ENCODE measurements at places on chromosomes 12 and 14.

GRCh38 chr12:16573398-16574077 lies 32.4 kb downstream of the LMO3 start:
- DNase-seq: no peak

DNA sequence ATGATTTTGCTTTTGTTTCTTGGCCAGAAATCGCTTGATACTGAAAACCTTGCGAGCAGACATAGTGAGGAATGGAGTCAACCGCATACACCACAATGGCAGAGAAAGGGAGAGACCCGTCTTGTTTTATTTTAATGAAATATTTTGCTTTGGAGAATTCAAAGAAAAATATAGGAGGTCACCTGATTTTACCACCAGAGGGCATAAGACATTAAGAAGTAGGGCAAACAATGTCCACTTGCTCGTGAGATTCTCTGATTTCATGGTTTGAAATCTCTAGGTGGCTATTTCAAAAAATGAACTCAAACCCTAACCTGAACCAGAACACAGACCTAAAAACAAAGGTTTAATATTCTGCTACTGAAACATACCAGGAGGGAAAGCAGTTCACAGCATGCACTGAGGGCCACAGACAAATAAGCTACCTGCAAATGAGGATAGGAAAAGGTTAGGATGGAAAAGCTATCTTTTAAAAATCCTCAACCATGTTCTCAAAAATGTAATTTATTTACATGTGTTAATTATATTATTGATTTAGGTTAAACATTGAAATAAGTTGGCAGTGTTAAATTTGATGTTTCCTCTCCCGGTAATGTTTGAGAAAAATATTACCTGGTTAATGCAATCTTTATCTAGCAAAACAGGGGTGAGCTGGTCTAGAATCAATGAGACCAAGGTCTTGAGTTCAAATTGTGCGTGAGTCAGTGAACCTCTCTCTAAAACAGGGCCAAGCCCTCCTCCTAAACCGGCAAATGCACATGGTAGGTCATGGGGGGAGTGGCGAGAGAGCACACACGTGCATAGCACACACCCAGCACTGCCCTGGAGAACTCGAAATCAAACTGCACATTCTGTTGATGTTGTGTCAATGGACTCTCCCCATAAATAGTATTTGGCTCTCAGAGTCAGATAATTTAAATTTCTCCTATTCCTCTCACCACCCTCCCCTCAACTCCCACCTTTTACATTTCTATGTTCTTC lies 12.5 kb downstream of the IFNG-AS1 start:
- DNase-seq: no peak

GRCh38 chr12:75086091-75087038 lies 123.3 kb downstream of the KCNC2 start:
- no peak for DNase-seq

DNA sequence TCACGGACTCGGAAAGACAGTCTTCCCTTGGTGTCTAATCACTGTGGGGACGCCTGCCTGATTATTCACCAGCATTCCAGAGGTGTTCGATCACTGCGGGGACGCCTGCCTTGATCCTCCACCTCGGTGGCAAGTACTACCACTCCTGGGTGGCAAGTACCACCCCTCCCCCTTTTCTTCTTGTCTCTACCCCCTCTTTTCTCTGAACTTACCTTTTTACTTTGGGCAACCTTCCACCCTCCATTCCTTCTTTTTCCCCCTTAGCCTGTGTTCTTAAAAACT lies 12.0 kb upstream of the LGMN start:
- DNase-seq: no peak

GRCh38 chr14:74425525-74426201 lies 347 bp downstream of the SYNDIG1L start:
- DNase-seq: no peak

GRCh38 chr12:130957304-130957621 lies 3.6 kb downstream of the ADGRD1 start:
- no peak for DNase-seq

GRCh38 chr12:131218026-131218922 lies 264.6 kb downstream of the ADGRD1 start:
- no peak for DNase-seq

DNA sequence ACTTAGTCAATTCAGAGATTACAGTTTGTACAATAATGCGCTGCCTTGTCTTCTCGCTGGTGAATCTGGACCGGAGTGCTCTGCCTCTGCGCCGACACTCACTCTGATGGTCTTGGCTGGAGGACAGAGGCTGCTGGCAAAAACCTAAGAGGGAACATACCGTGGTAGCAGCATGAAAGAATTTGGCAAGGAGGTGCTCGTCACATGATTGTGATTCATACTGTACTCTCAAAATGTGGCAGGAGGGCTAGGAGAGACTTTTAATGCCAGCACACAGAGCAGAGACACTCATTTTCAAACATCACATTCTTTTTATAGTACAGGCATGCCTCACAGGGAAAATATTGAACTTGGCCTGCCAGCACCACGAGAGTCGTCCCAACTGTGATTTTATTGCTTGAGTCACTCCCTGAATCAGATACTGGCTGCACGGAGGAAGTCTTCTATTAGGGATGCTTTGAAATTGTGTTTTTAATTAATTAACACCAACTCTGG lies 67.8 kb downstream of the HMGA2 start:
- DNase-seq: no peak

GRCh38 chr14:23664207-23664885 lies 28.2 kb downstream of the DHRS2 start:
- no peak for DNase-seq

DNA sequence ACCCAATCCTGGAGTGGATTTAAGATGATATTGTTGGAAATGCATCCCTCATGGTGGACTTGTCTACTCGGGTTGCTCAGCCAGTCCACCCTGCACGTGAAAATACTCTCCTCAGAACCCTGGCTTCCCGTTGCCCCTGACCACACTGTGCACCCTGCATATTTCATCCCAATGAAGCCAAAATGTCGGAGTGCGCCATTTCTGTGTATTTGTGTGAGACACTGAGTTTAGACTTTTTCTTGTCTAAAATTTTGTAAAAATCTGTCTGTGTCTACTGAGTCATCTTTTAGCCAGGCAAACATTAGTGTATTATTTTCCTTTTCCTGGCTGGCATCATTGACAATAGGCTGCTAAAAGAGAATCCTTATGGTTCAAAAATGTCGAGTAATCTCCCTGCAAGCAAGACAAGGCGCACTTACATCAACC lies 485 bp upstream of the PNMA1 start:
- no peak for DNase-seq

GRCh38 chr14:26128931-26129671 lies 468.7 kb downstream of the NOVA1 start:
- no peak for DNase-seq

GRCh38 chr14:96635850-96636249 lies 133.7 kb downstream of the PAPOLA start:
- no peak for DNase-seq

GRCh38 chr12:48857278-48857994 lies 5.5 kb upstream of the DDX23 start:
- DNase-seq: no peak

GRCh38 chr14:64438181-64438841 lies 27.0 kb upstream of the AKAP5 start:
- DNase-seq: no peak

DNA sequence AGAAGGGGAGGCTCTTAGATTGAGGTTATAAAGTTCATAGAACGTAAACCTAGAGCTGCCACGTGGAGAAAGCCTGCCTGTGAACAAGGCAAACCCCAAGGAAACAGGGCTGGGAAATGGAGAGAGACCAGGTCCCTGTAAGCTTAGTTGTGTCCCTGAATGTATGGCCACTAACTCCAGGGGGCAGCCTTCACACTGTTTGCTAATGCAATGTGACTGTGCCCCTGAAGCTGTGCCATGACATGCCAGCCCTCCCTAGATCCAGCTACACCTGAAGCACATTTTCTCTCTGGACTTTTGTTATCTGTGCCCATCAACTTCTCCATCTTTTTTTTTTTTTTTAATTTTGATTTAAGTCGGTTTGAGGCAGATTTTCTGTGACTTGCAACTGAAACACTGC lies 60.6 kb upstream of the TMCC3 start:
- no peak for DNase-seq

DNA sequence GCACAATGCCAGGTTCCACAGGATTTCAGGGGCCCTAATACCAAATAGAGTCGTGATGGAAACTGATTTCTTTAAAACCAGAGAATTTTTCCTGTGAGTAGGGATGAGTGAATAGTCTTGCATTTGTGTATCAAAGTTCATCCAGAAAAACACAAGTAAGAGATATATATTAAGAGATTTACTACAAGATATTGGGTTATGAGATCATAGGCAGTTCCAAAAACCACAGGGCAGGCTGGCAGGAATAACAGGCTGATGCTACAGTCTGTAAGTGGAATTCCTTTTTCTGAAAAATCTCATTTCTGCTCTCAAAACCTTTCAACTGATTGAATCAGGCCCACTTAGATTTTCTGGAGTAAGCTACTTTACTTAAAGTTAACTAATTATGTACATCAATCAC lies 1756.2 kb upstream of the SEL1L start:
- no peak for DNase-seq

DNA sequence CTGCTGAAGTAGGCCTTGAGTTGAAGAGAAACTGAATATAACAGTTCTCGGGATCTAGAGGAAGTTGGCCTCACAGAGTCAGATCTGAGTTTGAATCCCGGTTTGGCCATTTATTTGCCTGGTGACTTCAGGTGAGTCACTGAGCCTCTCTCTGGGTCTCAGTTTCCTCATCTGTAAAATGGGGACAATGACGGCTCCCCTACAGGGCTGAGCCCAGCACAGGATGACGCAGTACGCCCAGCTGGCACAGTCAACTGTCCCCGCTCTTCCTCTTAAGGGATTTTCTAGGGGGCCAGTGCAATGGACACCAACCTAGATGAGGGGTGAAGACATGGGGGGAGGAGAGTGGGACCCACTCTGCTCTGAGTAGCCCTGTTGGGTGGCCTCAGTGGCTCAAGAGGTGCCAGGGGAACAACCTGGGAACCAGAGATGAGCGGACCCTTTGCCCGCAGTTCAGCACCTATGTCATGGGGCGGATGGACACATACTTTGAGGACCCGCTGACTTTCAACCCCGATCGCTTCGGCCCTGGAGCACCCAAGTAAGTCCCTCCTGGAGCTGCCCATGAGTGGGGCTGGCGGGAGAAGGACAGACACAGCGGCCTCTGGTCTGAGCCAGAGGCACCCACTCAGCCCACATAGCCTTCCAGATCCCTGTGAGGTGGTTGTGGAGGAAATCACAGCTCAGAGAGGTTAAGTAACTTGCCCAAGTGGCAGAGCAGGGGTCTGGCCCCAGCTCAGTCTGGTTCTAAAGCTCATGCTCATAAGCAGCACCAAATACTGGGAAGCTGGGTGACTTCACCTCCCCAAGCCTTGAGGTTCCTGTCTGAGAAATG lies 41.1 kb downstream of the CYP46A1 start:
- DNase-seq: no peak

DNA sequence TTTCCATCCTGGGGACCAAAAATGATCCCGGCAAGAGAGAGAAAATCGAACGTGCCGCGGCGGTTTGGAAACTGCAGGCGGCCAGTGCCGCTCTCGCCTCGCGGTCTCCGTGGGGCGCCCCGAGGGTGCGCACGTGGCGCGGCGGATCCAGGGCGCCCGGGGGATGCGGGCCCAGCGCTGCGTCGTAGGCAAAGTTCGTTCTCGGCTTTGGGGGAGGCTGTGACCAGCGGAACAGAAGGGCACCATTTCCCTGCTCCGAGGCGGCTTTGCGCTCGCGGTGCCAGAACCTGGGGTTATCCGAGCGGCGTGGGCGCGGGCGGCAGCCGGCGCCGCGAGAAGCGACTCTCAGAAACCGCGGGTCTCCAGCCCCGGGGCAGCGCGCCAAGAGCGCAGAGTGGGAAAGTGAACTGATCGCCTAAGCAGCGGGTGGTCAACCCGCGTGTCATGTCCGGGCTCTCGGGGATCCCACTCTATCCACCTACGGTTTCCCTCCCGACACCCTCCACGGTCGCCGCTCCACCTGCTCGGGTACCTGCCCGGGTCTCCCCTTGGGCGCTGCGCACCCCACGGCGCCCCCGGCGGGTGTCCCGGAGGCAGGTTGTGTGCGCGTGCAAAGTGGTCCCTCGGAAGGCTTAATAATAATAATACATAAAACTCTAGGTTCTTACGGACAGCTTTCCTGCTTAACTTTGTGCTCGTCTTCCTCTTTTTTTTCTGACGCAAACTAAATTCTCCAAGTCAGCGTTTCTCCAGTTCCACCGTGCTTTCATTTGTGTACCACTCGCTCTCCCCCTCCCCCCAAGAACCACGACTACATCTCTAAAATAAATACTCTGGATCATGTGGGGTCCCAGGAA lies 1.2 kb downstream of the ESRRB start:
- no peak for DNase-seq

DNA sequence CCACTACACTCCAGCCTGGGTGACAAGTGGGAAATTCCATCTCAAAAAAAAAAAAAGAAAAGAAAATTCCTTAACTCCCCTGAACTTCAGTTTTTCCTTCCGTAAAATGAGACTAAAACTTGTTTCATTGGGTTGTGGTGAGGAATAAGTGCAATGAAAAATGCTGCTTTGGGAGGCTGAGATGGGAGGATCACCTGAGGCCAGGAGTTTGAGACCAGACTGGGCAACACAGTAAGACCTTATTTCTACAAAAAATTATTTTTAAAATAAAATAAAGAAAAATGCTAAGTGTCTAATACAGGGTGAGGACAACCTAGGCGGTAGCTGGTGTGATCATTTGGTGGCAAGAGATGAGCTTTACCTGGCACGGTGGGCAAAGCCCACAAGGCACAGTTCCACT lies 6.9 kb downstream of the SMAGP start:
- no peak for DNase-seq

DNA sequence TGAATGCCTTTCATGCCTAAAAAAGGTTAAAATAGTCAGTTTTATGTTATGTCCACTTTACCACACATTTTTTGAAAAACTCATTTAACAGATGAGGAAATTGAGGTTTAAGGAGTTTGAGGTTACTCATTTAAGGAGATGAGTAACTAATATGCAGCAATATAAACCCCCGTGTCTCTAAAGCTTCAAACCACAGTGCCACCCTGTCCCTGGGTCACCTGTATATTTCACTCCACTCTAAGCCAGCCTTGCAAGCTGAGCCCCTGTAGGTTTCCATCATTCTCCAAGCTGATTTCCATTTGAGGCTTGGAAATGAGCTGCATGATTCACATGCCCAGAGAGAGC lies 64.4 kb downstream of the NUAK1 start:
- DNase-seq: no peak

DNA sequence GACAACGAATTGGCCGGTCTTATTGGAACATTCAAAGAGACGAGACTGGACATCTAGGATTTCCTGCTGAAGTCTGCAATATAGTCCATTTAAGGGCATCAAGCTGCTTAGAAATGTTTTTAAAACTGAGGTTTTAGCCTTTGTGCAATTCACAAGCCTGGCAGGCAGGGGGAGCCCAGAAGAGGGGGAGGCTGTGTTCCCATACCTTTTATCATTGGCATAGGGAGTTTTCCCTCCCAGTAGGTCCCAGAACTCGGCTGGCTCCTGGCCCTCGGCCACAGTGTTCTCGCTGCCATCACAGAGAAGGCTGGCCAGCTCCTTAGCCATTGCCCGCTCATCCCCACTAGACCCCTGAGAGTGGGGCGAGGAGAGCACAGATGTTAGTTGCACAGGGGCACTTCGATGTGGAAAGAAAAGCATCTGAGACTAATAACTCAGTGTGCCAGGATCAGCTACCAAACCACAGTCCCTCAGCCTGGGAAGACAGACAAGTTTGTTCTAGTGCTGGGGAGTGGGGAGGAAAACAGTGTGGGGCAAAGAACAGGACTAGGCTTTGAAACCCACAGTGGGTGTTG lies 15.1 kb downstream of the AVIL start:
- DNase-seq: no peak

GRCh38 chr12:99137124-99137855 lies 492.2 kb downstream of the APAF1 start:
- no peak for DNase-seq
